ENCODE measurements at places on chromosomes 5 and 9.

DNA sequence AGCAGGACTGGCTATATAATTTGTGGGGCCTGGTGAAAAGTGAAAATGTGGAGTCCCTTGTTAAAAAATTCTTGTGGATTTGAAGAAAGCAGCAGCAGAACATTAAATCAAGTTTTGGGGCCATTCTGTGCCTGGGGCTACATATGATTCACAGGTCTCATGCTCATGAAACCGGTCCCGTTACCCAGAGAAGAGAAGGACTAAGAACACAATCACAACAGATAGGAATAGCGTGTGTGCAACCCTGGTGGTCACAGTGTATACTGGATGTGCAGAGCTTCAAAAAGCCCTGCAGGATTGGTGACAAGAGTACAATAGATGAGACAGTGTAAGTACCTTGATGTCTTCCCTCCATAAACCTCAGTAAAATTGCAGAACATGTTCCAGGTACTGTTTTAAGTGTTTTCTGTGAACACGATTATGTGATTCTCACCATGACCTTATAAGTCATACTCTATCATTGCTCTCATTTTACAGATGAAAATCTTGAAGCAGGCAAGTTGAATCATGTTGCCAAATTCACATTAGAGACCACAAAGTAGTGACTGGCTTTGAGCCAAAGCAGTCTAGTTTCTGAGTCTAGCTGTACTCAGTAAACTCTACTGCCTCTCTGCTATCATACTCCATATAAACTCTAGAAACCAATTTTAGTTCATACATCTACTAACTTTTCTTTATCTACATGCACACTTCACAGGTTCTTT, 636.5 kb downstream of the TAF11L14 start:
- DNase-seq, result no peak

DNA sequence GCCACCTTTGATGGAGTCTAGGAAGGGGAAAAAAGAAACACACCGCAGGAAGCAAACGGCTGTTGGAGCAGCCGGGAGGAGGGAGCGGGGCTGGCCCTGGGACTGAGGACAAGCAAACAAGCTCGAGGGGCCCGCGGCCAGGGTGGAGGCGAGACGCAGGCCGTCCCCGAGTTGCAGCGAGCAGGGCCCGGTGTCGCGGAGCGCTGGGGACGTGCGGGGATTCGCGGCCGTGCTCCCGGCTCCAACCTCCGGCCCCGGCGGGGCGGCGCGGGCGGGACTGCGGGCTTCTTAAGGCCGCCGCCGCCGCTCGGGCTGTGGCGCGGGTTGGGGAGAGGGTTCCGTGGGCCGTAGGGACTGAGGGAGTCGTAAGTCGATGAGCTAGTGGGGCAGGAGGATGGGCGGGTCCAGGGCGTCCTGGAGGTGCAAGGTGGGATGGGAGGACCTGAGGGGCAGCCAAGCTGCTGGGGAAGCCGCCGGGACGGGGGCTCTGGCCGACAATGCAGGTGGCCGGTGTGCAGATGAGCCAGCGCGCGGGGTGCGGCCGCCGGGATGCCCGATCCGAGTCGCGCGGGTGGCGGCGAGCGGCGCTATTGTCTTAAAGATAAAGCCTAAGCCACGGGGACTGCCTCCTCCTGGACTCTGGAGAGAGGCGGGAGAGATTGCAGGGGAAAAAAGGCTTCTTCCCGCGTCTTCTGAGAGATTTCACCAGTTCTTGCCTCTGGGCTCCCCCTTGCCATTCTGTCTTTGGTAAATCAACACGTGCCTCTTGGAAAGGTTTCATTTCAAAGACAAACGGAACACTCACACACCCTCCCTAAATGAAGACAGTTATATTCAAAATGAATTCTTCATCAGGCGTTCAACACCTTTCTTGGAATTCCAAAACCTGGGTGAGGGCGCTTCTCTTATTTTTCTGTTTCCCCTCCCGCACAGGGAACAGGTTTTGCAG, 1.6 kb upstream of the HAPLN1 start:
- DNase-seq, result no peak

GRCh38 chr5:73607228-73607627, 18.8 kb upstream of the ARHGEF28 start:
- no peak for DNase-seq

- DNase-seq, result no peak
Measured at GRCh38 chr5:14164164-14165163, 21.3 kb downstream of the TRIO start.

DNA sequence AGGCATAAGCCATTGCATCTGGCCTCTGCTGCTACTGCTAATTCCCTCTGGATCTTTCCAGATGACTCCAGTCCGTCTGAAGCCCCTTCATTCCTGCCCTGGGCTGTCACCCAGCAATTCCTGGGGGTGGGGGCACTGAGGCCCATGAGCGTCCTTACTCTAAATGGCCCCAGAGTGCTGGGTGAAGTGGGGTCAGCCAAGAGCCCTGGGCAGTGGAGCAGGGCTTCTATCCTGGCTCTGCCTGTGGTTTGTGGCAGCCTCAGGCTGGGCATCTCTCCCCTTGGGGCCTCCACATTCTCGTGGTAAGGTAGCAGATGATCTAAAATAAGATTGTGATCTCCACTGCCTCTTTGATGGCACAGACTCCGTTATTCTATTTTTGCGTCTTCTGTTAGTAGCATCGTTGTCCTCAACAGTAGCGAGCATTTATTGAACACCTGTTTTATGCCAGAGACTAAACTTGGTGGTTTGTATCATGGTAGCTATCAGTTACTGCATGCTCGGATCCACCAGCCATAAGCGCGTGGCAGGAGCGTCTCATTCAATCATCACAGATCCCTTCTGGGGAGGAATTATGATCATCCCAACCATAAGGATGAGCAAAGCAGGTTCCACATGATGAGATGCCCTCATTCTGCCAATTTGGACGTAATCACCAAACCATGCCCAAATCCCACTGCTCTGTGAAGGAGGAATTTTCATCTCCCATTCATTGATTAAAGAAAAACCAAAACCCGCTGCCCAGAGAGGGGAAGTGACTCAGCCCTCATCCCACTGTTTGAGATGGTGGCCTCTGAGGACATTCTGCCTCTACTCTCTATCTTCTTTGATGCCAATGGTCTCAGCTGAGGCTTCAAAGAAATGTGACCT, 21.9 kb upstream of the DUSP1 start:
- DNase-seq, result no peak

DNA sequence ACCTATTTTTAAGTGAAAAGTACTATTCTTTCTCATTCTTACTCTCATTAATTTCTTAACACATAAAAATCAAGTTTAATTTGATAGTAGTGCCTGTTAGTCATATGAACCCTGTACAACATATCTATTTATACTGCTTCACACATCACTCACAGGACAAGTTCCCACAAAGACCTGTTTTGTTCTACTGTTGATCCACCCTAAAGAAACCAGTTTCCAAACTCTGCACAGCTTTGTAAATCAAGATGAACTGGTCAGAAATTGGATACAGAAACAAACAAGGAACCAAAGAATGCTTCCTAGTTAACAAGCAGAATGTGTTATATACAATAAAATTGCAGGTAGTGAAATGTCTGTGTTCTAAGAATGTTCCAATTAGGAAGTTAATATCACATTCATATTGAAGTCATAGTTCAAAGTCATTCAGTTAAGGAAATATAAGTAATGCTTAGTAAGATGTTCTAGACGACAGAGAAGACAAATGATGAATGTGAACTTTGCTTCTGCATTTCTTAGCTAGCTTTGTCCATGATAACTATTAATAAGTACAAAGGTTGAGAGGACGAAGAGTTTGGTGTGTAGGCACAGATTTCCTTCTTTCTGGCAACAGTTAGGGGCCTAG, 33.4 kb downstream of the C9orf85 start:
- DNase-seq, result no peak
